Stimulated activated CD8-positive, alpha-beta memory T cell treated with anti-CD3 and anti-CD28 coated beads, Interleukin-4, amount 100 ng/mL, for 4 hours (primary cell): ENCODE measurements at places on chromosomes 5 and 9.

GRCh38 chr9:125985142-125985997, 238.2 kb downstream of the PBX3 start:
- DNase-seq, result no peak

DNA sequence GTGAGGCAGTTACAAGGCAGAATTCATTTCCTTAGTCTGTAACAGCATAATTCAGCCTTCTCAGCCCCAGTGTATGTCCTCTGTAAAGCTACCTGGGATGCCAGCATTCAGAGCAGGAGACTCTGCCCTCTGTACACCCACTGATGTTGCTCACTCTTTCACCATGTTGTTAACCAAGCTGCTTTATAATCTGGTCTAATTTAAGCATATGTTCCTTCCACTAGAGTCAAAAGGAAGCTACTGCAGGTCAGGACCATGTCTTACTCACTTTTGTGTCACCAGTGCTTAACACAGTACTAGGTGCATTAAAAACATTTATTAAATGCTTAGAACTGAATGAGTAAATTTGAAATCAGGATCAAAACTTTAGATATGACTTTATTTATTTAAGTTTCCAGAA, 185.6 kb downstream of the FBXL17 start:
- no peak for DNase-seq

GRCh38 chr5:150175536-150175935, 9.0 kb downstream of the CDX1 start:
- DNase-seq, result no peak

- DNase-seq, result peak; percentile 61
Measured at GRCh38 chr5:131252824-131253171, 11.1 kb upstream of the CDC42SE2 start.

DNA sequence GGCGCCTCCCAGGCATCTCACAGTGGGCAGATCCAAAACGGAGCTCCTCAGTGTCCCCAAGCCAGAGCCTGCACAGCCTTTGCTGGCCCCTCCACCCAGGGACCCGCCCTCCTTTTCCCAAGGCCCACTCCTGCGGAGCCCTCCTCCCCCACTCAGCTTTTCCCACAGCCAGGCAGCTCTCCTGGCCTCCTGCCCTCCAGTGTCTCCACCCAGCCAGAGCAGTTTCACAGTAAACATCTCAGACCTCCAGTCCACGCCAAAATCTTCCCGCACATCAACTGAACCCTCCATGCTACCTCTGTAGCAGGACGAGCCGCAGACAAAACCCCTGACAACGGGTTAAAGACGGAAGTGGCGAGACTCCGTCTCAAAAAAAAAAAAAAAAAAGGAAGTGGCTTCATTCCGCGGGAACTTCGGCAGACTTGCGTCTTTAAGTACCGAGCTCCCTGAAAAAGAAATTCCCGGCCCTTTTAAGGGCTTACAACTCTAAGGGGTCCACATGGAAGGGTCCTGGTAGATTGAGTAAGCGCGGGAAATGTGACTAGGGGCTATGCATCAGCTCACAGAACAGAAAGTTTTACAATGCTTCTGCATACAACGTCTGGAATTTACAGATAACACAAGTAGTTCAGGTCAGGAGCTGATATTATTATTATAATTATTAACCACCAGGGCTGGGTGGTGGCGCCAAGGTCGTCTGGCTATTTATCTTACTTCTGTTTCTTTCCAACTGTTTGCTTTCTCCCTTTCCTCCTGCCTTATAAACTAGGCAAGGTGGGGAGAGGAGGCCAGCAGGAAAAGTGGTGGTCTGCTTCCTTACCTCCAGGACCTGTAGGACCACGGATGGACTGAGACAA, 11.4 kb upstream of the GRIN1 start:
- no peak for DNase-seq

DNA sequence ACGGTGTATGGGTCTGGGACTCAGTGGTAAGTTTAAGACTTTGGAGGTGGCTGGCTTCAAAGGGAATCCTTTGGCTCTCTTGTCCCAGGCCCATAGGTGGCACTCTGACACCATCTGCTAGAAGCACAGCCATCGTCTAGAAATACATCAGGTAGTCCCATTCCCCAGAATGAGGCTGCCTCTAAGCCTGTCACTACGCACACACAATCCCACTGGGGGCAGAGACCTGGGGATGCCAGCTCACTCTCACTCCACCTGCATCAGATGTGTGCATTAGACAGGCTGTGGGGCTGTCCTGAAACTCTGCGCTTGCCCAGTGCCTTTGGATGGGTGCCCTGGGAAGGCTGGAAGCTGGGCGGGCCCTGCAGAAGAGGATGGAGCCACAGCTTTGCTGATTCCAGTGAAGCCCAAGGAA, 127.5 kb upstream of the PANK3 start:
- no peak for DNase-seq

DNA sequence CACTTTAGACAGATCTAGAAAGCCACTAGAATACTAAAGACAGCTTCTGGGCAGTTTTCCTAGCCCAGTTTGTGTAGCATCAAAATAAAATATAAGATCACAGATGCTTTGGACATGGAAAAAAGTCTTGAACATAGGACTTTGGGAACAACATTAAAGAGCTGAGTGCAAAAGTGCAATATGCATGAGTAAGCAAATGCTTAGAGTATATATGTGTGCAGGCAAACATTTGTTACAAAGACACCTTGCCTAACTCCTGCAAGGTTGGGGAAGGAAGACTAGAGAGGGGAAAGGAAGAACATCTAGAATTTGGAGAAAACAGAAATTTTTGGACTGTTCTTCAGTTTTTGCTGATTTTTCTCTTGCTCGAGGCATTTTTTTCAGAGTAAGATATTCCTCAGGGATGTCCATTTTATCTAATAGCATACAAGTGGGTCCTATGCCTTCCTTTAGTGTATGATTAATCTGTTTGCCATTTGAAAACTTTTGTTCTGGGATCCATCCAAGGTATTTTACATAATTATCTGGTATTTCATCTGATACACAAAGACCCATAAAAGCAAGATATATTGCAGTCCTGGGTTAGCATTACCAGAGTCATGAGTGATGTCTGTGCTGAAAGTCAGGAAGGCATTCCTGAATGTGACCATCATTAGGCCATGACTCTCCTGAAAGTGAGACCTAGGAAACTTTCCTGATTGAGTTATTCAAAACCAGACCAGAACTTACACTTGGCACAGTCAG, 142.0 kb upstream of the RGMB start:
- no peak for DNase-seq
